ENCODE measurements at places on chromosomes 13 and 19.

DNA sequence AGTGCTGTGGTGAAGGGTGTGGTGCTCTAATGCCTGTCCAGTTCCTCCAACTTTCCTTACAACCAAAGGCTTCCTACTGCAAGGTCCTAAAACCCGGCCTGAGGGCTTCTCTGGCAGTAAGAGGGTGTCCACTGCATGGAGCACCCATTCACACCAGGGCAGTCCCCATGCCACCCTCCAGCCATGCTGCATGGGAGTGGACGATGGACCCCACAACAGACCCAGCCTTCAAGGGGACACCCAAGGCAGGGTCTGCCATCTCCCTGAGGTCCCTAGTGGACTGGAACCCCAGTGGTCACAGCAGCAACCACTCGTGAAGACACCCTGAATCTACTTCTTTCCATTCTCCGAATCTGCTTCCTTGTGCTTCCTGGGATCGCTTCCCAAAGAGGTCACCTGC is 117.6 kb upstream of the SOX1 start:
- no peak for DNase-seq

DNA sequence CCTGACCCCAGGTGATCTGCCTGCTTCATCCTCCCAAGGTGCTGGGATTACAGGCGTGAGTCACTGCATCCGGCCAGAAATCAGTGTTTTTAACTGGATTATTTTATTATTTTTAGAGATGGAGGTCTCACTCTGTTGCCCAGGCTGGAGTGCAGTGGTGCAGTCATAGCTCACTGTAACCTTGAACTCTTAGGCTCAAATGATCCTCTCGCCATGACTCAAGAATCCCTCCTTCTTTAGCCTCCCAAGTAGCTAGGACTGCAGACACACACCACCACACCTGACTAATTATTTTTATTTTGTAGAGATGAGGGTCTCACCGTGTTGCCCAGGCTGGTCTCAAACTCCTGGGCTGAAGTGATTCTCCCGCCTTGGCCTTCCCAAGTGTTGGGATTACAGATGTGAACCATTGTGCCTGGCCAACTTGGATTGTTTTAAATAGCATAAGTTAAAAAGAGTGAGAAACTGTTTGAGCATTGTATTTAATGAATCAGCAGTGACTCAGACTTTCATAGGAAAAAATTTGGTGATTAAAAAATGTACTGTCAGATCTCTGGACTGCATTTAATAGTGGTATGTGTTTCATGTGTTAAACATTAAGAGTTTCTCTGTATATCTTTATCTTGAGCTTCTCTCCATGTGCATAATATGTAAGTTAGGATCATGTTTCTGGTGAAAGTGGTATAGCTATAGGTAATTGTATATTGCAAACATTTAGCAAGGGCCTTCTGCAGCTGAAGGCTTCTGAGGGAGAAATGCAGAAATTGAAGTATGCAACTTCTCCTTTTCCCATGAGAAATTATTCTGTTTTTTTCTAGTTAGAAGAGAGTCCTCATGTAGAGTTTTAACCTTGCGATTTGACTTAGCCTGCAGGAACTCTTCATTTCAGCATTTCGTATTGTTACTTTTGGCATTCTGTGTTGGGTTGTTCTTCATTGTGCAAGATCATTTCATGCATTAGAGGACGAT is 121.2 kb downstream of the PCCA start:
- no peak for DNase-seq

- DNase-seq: no peak
These were observed 162.9 kb downstream of the NHLRC3 start for GRCh38 chr13:39201180-39201579.

DNA sequence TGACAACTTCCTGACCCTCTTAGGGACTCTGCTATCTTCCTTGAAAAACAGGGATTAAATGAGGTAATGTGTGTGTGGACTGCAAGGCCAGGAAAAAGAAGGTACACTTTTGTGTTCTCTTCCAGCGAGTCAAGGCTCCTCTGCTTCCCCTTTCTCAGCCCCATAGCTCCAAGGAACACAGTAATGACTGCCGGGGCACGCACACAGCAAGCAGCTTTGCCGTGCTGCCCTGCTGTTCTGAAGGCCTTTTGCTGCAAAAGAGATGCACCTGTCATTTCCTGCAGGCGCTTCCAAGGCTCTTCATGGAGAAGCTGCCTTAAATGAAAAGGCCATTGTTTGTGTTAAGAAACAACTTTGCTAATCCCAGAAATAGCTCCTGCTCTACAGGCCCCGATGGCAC is 84.6 kb downstream of the CYSLTR2 start:
- DNase-seq: no peak

DNA sequence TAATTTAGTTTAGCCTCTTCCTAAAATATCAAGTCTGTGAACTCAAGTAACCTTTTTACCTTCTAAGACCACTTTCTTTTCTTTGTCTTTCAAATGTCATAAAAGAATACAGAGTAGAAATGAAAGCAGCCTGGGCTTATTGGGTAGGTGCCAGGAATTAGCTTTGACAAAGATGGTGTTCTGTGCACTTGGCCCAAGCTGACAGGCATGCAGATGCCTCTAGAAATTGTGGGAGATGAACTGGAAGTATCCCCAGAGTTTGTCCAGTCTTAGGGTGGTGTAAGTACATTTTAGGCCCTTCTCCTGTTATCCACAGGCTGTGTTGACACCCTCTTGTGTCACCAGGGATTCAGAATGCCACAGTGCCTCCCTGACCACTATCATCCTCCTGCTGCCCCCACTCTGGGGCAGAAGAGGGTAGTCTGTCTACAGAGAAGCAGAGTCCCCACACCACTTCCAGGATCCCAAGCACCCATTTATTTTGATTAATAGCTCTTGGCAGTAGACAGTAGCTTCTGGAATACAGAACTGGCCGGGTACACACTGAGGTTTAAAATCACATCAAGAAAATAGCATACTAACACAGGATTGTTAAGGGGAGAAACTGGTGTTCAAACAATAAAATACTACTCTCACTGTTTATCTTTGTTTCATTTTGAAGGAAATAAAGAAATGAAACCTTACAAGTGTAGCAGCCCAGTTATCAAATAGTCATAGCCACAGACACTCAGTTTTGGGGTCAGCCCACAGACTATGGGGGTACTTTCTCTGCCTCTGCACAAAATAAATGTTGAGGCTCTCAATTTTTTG is 343.2 kb downstream of the KCNRG start:
- no peak for DNase-seq

- DNase-seq: no peak
These were observed 79.6 kb downstream of the GGACT start for GRCh38 chr13:100508996-100509395.

- DNase-seq: no peak
These were observed 78.9 kb downstream of the TEX26 start for GRCh38 chr13:31011193-31011860.

GRCh38 chr13:26593661-26594060 is 36.2 kb downstream of the WASF3 start:
- DNase-seq: no peak

DNA sequence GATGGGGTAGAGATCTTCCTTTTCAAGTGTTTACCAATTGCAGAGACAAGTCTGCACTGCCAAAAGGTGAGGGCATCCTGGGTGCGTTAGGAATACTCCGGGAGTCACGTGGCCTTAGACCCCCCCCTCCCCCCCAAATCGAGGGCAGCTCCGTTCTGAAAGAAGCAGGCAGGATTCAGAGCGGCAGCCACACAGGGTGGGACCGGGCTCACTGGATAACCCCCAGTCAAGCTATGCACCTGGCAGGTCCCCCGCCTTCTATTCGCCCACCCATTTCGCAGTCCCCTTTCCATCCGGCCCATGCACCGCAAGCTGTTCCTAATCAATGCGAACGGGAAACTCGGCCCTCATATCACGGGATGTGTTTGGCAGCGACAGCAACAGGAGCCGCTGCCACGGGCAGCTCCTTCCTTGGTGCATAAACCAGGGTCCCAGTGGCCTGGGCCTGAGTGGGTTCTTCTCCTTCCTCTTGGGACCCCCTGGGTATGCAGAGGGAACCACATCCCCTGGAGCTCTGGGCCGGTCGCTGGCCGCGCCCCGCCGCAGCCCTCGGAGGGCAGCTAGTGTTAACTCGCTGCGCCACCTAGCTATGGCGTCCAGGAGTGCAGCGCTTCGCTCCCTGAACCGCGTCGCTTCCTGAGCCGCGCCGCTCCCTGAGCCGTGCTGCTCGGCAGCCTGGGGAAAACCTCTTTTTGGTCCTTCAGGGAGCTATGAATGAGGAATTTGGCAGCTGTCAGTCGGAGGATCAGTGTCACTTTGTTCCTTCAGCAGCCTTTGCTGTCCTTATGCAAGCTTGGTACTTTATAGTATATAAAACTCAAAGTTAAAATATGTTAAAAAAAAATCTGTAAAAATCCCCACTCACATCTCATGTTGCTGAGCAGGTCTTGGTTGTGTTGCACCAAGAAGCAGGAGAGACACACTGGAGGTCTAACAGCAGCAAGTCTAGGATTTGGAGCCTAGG is 41.4 kb downstream of the LYL1 start:
- peak; percentile 83 for DNase-seq

GRCh38 chr13:40508127-40508526 is 158.3 kb downstream of the FOXO1 start:
- DNase-seq: peak; percentile 13

DNA sequence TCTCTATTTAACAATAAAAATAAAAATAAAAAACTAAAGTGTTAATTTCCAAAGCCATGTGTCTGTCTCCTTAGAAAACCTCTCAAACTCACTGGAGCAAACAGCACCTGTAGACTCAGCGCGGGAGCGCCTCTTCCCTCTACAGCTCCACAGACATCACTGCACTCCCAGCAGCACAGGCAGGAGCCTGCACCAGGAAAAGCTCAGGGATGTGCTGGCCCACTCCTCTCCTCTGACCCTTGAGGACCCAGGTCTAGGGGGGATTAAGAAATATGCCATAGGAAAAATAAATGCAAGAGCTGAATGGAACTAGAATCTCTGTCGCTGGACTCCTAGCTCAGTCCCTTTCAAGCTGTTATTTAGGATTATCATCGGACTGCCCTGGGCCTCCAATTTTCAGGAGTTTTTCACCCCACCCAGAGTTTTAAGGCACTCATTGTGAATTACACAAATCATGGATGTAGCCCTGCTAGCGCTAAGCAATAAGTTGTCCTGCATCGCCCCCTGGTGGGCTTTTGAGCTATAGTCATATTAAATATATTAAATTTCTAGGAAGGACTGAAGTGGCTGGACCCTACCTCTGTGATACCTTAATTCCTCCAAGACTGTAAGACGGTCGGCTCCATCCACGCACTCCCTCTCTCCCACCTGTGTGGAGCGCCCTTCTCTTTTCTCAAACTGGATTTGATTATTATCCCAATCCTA is 333.9 kb downstream of the UQCRFS1 start:
- peak; percentile 79 for DNase-seq

DNA sequence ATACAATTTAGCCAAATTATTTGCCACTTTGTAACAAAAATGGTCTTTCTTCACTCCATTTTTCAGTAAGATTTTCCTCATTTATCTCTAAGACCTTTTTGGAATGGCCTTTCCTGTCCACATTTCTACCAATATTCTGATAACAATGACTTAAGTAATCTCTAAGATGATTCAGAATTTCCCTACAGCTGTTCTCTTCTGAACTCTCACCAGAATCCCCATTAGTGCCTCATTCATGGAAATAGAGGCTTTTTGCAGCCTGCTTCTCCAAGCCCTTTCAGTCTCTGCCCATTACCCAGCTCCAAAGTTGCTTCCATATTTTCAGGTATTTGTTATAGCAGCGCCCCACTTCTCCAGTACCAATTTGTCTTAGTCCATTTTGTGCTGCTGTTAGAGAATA is 867.0 kb downstream of the GPC5 start:
- no peak for DNase-seq

DNA sequence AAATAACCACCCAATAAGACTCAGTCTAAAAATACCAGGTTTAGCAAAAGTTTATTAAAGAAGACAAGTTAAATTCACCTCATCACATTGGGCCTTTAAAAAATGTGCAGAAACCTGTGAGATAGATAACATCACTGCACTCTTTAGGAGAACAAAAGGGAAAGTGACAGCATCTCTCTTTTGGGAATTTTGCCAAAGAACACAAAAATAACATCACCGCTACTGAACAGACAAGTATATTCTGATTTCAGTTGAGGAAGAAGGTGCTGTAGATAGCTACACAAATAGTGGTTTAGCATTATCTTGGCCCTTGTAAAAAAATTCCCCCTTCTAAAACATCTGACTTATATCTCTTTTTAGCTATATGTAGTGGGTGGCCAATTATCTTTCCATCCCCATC is 244.7 kb downstream of the VWA8 start:
- no peak for DNase-seq

- DNase-seq: peak; percentile 78
These were observed 1.2 kb upstream of the EEF2 start for GRCh38 chr19:3986260-3987041.

DNA sequence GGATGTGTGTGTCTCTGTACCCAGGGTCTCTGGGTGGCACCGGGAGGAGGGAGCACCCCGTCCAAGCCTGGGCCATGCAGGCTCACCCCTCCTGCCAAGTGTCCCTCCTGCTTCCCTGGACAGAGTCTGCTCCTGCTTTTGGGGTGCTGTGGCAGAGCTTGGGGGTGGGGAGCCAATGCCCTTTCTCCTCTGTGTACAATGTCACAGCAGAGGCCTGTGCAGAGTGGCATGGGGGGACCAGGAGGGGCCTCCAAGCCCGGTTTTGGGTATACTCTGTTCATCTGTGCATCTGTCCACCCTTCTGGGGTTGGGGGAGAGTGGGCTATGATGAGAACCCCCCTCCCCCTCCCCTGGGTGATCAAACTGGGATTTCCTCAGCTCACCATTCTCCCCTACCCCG is 33.5 kb downstream of the PDE4A start:
- DNase-seq: no peak

GRCh38 chr13:91236182-91236581 is 111.3 kb upstream of the MIR17HG start:
- DNase-seq: no peak

- no peak for DNase-seq
These were observed 32.7 kb downstream of the TIMM13 start for GRCh38 chr19:2394442-2395292.

- DNase-seq: no peak
These were observed 8.0 kb downstream of the TMEM86B start for GRCh38 chr19:55220525-55220924.

GRCh38 chr19:53519446-53519845 is 18.5 kb upstream of the ZNF331 start:
- DNase-seq: no peak

DNA sequence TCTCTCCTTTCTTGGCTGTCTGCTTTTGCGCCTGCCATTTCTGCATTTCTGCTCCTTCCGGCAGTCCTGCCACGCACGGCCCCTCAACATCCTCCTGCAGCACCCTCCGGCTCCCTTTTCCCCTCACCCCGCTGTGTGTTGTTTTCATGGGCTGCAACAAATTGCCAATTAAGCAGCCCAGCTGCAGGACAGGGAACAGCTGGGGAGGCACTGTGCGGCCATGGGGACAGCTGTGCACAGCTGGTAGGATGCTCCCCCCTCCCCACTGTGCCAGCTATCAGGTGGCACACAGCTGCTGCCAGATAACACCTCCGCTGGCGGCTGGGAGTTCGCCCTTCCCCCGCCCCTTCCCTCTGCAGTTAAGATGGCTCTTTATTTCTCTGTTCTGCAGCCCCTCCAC is 25.4 kb downstream of the LYL1 start:
- no peak for DNase-seq

- DNase-seq: no peak
These were observed 62.7 kb downstream of the SLC7A1 start for GRCh38 chr13:29532821-29533220.
